ENCODE measurements at places on chromosomes 7 and 10.

DNA sequence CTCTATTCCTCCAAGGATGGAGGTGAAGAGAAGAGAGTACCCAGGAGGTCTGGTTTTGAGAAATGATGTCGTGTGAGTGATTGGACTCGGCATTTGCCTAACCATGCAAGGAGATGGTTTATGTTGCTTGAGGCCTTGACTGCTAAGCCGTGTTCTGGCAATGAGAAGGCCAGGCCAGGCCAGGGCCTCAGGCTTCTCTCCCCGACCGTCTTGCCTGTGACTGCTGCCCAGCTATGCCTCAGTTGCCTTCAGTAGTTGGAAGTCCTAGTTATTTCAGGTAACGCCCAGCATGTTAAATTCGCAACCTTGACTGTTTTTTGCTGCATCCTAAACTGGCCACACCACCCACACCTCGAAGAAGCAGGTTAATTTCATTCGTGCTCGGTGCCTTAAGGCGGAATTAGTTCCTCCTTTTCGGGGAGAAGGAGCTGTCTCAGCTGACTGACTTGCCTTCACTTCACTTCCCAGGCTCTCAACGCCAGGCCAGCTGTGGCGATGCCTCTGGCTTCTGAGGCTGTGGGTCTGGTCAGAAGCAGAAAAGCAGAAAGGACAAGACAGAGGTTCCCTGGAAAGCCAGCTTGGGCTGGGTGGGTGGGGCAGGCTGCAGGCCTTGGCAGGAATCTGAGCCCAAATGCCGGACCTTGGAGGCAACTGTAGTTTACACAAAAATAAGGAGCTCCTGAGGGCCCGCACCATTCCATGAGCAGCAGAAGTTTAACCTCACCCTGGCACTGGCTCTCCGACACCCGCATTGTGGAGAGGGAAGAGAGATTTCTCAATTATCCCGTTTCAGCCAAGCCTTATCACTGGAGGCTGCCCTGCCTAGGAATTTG, 61.9 kb upstream of the SAMD8 start:
- no peak for DNase-seq

DNA sequence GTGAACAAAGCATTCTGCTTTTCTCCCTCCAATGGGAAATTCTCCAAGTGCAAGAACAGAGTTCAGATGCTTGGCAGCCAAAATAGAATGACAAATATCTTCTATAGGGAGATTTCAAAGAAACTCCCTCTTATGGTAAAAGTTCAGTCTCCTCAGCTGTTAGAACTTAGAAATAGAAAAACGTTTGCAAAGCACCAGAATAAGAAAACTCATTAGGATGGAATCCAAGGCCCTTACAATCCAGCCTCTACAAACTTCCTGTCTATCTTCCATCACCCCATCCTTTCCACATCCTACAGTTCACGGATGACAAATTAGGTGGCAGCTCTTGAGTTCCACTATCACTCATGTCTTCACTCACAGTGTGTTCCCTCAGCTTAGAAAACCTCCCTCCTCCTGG, 25.7 kb downstream of the FAM13C start:
- DNase-seq = peak; percentile 84

GRCh38 chr10:78338717-78339116, 305.1 kb downstream of the RPS24 start:
- no peak for DNase-seq

GRCh38 chr7:49766966-49767365, 6.5 kb upstream of the VWC2 start:
- DNase-seq = no peak

GRCh38 chr10:92742331-92743228, 52.8 kb downstream of the HHEX start:
- DNase-seq = no peak

DNA sequence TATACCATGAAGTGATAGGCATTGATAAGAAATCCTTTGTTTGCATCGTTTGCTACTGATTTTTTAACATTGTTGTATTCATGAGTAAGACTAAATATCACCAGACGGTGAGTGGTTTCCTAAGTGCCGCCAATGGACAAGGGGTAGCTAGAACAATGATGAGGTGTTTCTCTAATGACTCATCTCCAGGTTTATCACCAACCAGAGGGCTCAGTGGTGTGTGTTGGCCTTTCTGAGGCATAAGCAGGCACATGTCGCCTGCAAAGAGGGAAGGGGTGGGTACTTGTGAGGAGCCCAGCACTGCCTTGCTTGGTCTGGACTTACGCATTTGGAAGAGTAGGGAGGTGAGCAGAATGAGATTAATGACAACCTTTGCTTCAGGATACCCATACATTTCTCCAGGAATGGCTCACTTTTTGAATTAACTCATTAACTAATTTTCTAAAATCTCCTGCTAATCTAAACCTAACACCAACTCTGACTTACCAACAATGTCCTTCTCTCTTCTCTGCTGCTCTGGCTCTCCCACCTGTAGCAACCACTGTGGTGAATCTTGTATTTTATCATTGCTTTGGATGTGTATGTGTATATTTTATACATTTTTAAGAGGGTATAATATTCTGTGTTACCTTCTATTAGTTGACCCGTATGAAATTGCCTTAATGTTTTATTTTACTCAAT, 722.6 kb downstream of the GRID1 start:
- no peak for DNase-seq

DNA sequence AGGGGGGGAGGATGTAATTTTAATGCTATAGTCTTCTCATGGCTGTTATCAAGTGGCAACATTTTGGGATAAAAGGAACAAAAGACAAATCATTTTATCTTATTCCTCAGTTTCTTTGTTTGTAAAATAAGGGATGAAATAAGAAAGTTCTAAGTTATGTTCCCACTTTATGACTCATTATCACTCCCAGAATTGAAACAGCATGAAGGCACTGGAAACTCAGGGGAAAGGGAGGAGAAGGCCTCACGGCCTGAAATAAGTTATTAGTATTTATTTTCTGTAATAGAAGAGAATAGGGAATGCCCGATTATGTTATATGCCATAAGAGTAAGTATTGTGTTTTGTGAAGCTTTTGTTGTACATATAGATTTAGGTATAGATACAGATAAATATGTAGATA, 85.0 kb upstream of the NAMPT start:
- no peak for DNase-seq

DNA sequence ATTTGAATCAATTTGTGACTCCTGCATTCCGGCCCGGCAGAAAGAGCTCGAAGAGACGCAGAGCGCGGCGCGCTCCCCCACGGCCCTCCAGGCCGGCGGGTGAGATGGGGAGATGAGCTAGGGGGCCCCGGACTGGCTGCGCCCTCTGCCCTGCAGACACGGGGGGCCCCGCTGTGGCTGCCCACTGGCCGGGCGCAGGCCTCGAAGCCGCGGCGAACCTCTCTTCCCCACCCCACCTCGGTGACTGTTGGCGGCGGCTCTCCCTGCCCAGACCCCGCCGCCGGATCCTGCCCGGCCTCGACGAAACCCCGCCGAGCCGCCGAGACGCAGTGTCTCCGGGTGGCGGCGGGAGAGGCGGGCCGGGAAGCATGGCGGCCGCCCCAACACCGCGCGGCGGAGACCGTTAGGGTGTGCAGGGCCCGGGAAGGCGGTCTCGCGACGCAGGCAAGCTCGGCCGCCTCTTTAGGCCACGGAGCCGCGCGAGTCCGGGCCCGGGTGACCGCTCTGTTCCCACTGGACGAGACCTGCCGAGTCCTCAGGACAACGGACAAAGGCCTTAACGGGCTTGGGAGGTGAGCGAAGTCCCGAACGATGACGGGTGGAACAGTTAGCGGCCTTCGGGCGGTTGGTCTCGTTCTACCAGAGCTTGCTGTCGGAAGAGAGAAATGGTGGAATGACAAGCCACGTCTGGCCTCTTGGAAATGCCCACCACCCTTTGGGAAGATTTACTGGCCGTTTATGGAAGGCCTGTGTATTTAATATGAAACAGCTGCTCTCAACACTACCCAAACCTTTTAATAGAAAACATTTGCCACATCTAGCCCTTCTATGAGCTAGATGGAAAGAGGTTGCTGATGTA, 24.3 kb downstream of the NUP42 start:
- DNase-seq = peak; percentile 8

DNA sequence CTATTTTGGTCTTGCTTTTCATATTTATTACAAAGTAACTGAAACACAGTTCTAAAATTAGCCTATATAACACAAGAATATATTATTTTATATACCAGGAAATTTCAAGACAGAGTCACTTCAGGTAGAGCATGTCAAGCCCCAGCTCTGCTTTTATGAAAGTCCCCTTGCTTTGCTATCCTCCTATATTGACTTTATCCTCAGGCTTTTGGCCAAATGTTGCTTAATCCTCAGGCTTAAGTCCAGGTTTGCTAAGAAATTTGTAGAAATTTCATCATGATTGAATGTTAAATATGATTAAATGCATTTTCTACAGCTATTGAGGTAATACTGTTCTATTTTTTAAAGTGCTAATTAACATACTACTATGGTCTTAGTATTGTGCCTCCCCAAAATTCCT, 227.6 kb downstream of the FZD1 start:
- DNase-seq = no peak

GRCh38 chr10:44824607-44825006, 86.5 kb upstream of the TMEM72 start:
- DNase-seq = no peak

DNA sequence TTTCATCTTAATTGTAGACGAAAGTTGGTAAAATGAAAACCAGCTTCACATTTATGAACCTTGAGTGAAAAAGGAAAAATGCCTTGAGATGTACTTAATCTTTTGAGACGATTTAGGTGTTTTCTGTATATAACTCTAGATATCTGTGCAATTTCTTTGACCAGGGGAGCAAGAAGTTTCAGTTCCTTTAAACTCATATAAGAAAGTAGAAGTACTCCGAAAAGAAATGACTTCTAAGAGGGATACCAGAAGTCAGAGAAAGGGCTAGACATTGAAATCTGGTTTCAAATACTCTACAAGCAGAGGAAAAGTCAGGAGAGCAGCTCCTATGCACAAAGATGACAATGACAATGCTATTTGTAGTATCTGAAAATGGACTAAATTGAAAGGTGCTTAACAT, 303.7 kb downstream of the BAMBI start:
- no peak for DNase-seq

DNA sequence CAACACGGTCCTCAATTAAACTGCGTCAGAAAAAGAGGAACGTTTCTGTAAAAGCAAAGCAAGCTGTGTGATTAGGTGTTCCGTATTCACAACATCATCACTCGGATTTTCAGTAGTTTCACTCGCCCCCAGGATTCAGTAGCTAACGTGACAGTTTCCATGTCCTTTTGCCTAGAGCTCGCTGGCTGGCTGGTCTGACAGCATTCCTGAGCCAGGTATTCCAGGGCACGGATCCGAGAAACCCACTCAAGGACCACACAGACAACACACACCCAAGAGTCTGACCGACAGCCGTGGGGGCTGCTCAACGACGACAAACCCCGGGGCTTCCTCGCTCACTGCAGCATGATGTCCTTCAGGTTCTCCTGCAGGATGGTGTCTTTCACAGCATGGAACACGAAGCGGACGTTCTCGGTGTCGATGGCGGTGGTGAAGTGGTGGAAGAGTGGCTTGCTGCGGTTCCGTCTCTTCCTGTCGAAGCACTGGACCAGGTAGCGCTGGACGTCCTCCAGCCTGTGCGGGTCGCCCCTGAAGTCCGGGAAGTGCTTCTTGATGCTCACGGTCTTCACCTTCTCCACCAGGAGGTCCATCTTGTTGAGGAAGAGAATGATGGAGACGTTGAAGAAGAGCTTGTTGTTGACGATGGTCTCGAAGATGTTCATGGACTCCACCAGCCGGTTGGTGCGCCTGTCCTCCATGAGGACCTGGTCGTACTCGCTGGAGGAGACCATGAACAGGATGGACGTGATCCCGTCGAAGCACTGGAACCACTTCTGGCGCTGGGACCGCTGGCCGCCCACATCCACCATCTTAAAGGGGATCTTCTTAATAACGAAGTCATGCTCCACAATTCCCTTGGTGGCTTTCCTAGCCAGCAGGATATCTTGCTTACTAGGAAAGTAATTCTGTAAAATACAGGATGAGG, 43.1 kb downstream of the AMZ1 start:
- no peak for DNase-seq

- no peak for DNase-seq
These were observed 239.2 kb upstream of the ZMIZ1 start for GRCh38 chr10:78829565-78829964.

DNA sequence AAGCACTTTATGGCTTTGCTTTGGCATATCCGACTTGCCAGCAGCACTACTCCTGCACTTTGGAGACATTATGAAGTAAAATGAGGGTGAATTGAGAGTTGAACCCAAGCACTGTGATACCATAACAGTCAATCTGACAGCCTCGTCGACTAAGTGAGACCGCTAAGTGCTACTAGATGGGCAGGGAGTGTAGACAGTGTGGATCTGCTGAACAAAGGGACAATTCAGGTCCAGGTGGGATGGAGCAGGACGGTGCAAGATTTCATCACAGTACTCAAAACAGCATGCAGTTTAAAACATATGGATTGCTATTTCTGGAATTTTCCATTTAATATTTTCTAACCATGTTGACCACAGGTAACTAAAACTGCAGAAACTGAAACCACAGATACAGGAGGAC, 20.8 kb upstream of the PRTFDC1 start:
- DNase-seq = no peak

GRCh38 chr7:30681331-30681797, 892 bp downstream of the CRHR2 start:
- no peak for DNase-seq

GRCh38 chr7:120190109-120190508, 82.9 kb upstream of the KCND2 start:
- no peak for DNase-seq

DNA sequence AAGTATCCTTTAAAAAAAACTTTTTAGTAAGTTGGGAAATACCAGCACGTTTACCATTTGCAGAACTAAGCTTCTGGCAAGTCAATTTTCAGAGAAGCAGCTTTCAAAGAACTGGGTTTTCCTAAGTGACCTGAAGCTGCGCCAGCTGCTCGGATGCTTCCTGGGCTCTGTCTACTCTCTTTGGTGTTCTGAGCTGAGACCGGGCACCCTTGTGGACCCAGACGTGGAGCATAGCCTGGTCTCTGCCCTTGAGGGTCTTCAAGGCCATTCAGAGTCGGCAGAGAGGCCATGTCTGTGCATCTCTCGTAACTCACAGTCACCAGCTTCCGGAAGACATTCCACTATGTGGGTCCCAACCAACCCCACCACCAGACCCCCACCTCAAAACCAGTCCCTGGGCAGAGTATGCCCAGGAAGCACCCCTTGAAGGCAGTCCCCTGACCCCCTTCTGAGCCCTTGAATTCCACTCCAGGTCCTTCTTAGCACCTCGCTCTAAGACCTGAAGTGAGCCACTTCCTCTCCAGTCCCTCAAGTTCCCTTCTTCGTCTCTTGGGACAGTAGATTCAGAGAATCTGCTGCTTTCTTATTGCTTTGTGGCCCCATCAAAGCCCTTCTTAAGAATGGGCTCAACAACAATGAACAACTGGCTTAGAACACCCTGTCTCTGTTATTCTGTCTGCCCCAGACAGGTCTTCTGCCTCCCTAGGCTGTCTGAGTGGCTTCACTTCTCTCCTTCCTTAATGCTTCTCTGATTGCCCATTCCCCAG, 8.5 kb downstream of the CALML5 start:
- DNase-seq = no peak

Measured in fibroblast of skin of left quadriceps (primary cell).